ENCODE measurements at places on chromosomes 3 and 15.

- H3K4me1 ChIP-seq = no peaks in the 10 kb centered on the region
- H3K27me3 ChIP-seq = no peaks in the 10 kb centered on the region
- no peak overlapping the region for H3K4me3 ChIP-seq
- peak; percentile 52 for DNase-seq
Measured at GRCh38 chr3:52428151-52429005, 16.5 kb downstream of the SEMA3G start.

- H3K4me3 ChIP-seq = no peak overlapping the region
- H3K36me3 ChIP-seq = no peaks in the 10 kb centered on the region
- no peak overlapping the region for H3K27ac ChIP-seq
- no peaks in the 10 kb centered on the region for H3K27me3 ChIP-seq
- no peaks in the 10 kb centered on the region for H3K4me1 ChIP-seq
Measured at GRCh38 chr3:35727179-35727578, 87.9 kb downstream of the ARPP21 start.

DNA sequence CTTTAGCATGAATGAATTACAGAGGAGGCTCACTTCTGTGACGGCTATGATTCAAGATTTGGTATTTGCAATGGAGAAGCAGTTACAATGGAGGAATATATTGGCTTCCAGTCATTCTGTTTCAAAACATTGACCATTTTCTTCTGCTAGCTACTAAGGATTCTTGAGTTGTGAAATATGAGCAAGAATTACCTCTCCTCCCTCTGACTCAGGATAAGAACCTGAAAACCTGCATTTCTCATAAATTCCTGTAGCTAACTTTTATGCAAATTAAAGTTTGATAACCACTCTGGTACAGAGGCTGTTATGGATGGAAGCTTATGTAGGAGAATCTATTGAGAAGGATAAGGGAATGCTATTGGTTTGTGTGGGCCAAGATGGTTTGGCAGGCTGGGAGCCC, 84.1 kb upstream of the MYRIP start:
- H3K4me3 ChIP-seq = no peak overlapping the region
- H3K27ac ChIP-seq = no peak overlapping the region

GRCh38 chr3:15096046-15096445, 2.9 kb downstream of the RBSN start:
- H3K4me1 ChIP-seq = no peaks in the 10 kb centered on the region
- H3K4me3 ChIP-seq = no peak overlapping the region
- H3K36me3 ChIP-seq = peaks cover 21% of the 10 kb centered on the region
- H3K27me3 ChIP-seq = no peaks in the 10 kb centered on the region

DNA sequence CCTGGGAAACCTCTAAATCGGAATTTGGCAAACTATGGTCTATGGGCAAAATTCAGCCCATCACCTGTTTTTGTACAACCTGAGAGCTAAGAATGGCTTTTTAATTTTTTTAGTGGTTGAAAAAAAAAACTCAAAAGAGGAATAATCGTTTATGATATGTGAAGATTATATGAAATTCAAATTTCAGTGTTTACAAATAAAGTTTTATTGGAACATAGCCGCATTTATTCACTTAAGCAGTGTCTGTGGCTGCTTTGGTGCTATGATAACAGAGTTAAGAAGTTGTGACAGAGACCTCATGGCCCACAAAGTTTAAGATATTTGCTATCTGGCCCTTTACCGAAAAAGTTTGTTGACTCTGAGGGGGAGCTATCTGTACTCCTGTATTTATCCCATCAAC, 36.4 kb upstream of the LACTB start:
- no peaks in the 10 kb centered on the region for H3K36me3 ChIP-seq
- no peaks in the 10 kb centered on the region for H3K4me1 ChIP-seq
- H3K4me3 ChIP-seq = no peak overlapping the region
- H3K27ac ChIP-seq = no peak overlapping the region
- no peaks in the 10 kb centered on the region for H3K27me3 ChIP-seq

All from pancreas (tissue), 10 donors.